Activated CD4-positive, alpha-beta T cell treated with anti-CD3 and anti-CD28 coated beads, Interleukin-2, amount 50 U/mL, for 4 hours (primary cell): ENCODE measurements at places on chromosomes 16 and 17.
A peak's percentile ranks its signal among the peaks of the same experiment; 100 is the strongest.

GRCh38 chr17:28045304-28045703 lies 2.8 kb downstream of the NLK start:
- DNase-seq, result no peak

DNA sequence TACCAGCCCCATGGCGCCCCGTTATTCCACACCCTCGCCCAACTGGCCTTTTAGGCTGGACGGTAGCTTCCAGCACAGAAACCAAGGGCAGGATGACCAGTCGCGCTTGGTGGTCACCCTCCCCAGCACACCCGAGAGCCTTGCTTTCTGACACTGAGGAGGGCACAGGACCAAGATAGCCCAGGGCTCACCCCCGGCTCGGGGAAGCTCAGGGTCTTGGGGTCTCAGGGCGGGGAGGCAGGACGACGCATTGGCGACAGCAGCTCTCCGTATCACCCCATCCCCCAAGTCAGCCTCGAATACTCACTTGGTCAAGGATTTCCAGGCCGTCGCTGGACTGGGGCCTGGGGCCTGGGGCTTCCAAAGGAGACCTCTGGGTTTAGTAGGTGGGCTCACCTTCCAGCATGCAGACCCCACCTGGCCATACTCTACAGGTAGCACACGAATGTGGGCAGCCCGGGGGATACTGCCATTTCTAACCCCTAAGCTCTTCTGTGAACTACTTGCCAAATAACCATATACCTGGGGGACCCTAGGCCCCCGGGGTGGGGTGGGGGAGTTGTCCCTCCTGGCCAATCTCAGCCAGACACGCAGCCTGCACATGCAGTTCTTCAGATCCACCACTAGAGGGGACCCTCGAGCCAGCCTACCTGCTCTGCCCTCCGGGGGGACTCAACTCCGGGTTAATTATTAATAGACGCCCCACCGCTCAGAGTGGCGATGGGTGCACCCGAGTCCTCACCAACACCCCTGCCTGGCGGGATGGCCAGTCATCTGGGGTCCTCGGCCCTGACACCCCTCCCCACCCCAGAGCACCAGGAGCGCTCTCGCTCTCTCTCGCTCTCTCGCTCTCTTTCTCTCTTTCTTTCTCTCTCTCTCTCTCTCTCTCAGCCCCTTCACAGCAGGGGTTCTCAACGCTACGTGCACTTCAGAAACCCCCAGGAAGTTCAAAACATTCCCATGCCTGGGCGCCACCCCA lies 30.0 kb downstream of the TBC1D16 start:
- peak; percentile 46 for DNase-seq

DNA sequence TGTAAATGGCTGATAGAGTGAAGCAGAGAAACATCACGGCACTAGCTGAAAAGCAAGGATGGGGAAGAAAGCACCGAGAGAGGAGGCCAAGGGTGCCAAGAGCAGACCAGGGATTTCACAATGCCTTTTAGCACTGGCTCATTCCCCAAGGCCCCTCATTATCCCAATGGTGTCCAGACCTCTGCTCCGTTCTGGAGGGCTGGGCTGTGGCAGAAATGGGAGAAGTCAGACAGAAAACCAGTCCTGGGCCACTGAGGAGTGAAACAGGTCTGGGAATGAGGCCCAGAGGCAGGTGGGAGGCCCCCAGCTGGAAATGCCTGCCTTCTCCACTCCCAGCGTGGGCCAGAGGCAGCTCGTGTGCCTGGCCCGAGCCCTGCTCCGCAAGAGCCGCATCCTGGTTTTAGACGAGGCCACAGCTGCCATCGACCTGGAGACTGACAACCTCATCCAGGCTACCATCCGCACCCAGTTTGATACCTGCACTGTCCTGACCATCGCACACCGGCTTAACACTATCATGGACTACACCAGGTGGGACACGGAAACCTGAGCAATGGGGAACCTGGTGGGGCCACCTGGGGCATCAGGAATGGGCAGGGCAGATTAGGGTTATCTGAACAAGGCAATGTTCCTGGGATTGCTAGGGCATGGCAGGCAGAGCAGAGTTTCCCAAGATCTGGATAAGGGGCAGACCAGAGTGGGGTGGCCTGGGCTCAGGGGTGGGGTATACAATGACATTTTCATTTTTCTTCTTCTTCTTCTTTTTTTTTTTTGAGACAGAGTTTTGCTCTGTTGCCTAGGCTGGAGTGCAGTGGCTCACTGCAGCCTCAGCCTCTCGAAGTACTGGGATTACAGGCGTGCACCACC lies 20.3 kb downstream of the ANKRD40 start:
- no peak for DNase-seq

DNA sequence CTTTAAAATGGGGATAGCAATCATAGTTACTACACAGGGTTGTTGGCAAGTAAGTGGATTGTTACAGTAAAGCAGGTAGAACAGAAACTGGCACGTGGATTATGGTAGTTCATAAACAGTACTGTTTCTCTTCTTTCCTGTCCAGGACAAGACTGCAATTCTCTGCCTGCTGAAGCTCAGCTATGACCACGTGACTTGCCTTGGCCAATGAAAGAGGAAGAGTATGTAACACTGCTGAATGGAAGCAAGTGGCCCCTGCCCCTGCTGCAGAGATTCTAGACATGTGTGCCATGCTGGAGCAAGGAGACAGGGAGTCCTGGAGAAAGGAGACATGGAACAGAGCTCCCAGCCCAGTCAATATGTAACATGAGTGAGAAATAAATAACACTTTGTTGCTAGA lies 66.6 kb upstream of the TOX3 start:
- DNase-seq, result no peak

DNA sequence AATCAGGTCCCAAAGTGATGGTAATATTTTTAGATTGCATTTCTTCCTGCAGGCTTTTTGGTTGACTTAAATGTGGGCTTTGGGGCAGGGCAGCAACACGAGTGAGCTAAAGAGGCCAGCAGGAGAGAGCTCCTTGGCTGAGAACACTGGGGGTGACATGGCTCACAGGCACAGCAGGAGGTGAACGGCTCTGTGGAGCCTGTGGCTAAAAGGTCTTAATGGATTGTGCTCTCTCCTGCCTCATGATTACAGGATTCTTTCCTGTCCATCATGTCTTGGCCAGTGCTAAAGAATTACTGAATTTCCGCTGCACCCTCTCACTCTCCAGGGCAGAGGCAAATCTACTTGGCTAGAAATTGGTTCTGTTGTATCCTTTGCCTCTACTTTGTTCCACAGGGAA lies 366.6 kb downstream of the HS3ST4 start:
- DNase-seq, result no peak

DNA sequence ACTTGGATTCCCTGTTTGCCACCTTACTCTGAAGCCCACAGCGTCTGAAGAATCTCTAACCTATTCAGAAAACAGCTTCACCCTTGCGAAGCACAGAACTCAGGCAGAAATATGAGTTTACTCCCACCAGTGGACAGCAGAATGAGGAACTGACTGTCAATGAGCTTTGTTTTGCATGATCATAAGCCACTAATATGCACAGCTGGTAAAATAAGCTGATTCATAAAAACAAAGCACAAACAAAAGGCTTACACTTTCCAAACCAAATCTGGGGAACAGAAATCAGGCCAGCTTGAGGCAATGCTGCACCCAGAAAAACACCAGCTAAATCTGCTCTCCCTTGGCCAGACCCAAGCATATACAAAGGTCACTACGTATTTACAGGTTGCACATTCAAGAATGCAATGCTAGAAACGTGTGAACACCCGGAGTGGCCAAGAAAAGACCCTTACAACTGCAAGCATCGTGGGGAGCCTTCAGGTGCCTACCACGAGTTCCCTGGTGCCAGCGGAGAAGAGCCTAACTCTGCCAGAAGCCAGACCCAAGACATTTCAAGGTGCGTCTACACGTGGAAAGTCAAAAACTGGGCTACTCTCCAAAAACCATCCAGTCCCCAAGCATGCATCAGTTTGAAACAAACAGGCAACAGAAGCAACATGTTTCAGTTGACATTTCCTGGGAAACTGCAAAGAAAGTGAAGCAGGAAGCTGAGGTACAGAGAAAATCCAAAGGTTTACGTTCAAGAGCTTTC lies 207.1 kb downstream of the ZFHX3 start:
- no peak for DNase-seq

DNA sequence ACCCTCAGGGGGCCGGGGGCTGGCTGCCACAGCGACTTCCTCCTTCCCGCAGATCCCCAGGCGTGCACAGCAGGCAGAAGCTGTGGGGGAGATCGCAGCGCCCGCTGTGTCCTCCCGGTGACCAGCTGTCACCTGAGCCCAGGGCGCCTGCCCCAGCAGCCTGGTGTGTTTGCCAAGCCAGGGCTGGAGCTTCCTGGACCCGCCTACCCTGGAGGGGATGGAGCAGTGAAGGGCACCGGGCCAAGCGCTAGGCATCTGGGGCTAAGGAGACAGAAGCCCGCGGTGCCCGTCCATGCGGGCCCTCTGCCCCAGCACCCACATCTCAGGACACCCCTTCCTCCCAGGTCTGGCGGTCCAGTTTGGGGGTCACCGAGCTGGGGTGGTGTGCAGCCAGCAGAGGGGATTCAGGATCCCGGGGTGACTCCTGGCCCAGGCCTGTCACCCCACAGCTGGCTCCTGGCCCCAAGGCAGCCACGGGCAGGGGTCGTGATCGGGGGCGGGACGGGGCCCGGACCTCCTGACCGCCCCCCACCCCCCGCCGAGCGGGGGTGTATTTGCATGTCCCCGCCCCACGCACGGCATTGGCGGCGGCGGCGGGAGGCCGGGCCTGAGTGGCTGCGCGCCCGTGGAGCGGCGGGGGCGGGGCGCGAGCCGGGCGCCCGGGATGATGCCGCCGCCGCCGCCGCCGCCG lies at the start of gene RAB26:
TSS of gene RAB26 (plus strand) at position 645 of the 691 bp plus-strand sequence. CDS start 159 bp downstream, outside the sequence.
- DNase-seq, result no peak

DNA sequence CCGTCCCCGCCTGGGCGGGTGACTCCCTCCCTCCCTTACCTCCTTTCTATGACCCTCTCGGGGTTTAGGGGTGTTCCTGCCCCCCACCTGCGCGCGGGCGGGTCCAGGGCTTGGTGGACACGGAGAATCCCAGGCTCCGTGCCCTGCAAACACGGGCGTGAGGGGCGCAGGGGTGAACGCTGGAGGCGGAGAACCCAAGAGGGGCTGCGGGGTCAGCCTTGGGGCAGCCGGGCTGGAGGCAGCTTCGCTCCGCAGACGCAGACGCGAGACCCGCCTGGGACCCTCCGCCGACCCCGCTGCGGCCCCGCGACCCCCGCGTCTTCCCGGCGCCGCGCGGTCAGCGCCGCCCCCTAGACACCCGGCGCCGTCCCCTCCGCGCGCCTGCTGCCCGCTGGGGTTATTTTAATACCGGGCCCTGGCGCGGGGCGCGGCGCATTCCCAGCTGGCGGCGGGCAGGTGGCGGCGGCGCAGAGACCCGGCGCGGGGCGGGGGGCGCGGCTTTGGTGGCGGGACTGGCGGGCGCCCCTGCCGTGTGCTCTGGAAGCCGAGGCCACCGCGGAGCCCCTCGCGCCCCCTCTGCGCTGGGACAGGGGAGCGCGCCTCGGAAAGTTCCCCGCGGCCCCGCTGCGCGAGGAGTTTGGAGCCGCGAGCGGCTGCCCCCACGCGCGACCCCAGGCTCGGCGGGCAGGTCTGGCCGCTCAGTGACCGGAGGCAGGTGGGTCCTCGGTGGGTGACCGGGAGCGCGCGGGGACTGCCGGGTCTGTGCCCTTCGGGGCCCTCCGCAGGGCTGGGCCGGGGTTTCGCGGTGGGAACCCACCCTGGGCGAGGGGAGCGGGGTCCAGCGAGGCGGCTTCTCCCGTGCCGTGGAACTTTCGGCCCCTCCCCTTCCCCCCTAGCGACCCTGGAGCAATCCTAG lies at the start of gene UTS2R:
TSS of gene UTS2R (plus strand) at position 433 of the 916 bp plus-strand sequence. CDS start 2,560 bp downstream, outside the sequence.
- no peak for DNase-seq

- DNase-seq, result no peak
Observed at GRCh38 chr17:41912925-41913324, 5.8 kb downstream of the ACLY start.

GRCh38 chr17:17275971-17276370 lies 5.1 kb downstream of the COPS3 start:
- no peak for DNase-seq

- DNase-seq, result no peak
Observed at GRCh38 chr17:58338841-58339754, 10.5 kb upstream of the TSPOAP1 start.
